ENCODE measurements at places on chromosomes 4 and X.

DNA sequence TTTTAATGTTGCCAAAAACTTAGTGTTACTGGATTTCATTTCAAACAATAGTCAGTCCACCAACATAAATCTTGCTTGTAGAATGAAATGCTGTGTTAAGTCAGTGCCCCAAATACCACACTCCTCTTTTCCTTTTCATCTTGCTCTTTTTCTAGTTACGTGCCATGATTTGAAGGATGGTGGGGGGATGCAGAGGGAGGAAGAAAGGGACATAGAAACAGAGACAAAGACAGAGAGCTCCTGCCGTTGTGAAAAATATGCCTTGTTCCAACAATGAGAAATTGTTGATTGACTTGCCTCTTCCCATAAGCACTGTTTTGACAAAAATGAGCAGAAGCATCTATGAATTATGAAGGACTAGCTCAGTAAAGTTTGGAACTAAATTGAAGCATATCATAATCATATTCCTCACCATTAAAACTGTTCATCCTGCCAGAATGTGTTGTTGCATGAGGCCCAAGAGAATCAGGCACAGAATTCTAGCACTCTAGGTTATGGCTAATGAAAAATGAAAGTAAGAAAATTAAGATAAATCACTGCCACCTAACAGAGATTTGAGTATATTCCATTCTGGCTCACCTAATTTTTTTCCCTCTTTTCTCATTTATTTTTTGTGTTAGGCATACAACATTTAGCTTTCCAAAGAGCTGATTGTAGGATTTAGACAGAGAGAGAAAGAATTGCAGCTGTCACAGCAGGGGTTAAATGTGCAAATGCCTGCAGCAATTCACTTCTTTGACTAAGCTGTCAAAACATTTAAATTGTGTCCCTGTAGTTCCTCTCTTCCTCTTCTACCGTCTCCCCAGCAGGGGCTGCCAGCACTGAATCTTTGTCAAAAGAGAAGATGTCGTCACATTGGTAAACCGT lies 111.6 kb upstream of the PTPN13 start:
- no peak for DNase-seq

GRCh38 chrX:154797006-154797405 lies 8.3 kb downstream of the MPP1 start:
- DNase-seq, result no peak

DNA sequence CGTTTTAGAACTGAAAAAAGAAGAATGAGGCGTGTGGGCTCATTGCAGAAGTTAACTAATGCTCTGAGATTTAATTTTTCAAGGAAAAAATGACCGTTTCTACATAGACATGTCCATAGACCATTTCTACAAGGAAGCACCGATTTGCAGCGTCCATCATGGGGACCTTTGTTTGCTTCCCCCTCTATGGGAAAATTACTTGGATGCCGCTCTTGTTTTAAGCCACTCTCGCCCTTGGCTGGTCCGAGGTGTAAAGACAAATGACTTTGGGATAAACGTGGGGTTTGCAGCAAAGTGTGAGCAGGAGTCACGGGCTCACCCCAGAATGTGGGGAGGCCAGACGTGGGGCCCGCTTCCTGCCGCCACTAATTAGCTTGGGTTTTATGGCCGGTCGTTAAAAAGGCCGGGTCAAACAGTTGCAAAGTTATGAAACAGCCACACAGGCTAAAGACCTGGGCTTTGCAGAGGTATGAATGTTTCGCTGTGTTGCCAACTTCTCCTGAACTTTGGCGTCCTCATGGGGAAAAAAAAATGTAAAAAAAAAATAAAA lies 235.9 kb downstream of the SHOX start:
- DNase-seq, result no peak

- no peak for DNase-seq
These were observed 47.5 kb downstream of the PKD2 start for GRCh38 chr4:88054901-88055300.

- DNase-seq, result no peak
These were observed 54.7 kb downstream of the ATXN3L start for GRCh38 chrX:13265111-13265510.

DNA sequence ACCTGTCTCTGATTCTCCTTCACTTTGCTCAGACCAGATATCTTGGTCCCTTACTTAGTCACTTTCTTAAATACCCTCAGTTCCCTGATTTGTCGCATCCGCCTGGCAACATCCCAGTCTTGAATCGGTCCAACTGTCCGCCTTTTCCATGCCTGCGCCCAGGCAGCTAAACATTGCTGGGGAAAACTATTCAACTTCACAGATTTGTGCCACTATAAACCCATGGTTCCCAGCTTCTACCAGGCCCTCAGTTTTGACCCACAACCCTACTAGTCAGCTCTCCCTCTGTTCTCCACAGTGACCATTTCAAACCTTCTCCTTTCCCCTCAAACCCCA lies 451 bp upstream of the FGD1 start:
- no peak for DNase-seq

DNA sequence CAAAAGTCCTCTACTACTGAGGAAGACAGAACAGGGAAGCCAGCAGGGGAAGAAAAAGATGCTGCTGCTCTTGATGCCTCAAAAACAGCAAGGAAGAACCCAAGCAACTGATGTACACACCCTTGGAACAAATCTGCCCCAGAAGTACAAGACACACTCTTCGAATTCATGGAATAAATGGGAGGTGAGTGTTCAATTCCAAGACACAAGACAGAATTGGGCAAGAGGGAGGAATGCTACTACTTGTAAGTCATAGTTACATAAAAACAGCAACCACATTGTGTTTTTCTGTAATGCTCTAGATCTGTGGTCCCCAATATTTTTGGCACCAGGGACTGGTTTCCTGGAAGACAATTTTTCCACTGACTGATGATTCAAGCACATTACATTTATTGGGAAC lies 58.0 kb upstream of the H2AZ1 start:
- no peak for DNase-seq

DNA sequence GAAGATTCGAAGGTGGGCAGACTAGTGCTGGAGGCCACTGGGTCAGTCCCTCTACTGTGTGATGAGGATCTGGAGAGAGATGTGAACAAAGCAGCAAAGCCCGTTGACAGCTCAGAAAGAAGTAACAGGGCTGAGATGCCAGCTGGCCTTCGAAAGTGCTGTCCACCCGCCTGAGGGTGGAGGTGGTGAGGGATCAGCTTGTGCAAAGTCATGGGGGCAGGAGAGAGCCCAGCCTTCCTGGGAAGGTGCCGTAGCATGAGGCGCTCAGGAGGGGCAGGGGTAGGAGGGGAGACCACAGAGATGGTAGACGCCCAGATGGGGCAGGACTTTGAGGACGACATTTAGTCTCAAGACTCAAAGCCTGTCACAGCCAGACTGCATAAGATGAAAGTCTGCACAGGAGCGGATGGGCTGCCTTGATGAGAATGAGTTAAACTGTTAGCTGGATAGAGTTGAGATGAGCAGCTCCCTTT lies 19.7 kb downstream of the TBC1D14 start:
- DNase-seq, result no peak

Measured in effector memory CD4-positive, alpha-beta T cell (primary cell).